ENCODE measurements at places on chromosomes 6 and 20. TPM values are rescaled to one million over a fixed set of nuclear protein-coding genes. Genes with fewer than 3 reads are reported as not detected.

The ABCF1 gene
- 62.5 TPM for total RNA-seq

The PTK7 gene
- total RNA-seq: 166 TPM

The EDN1 gene
- total RNA-seq: 1.3 TPM

The LY6G5B gene
- total RNA-seq: 3.4 TPM

The CST7 gene
- total RNA-seq: 0.37 TPM

The RNF8 gene
- 28.2 TPM for total RNA-seq

The ADAT2 gene
- total RNA-seq: 6.1 TPM

The E2F1 gene
- 24.3 TPM for total RNA-seq

The SASH1 gene
- 26.1 TPM for total RNA-seq

The RBL1 gene
- total RNA-seq: 12.9 TPM

The ULBP1 gene
- 0.12 TPM for total RNA-seq

The HLA-DPB1 gene
- total RNA-seq: 21.1 TPM

The CDKAL1 gene
- 23.1 TPM for total RNA-seq

The TREM1 gene
- 0.66 TPM for total RNA-seq

The LRRC1 gene
- 11.6 TPM for total RNA-seq

The GHRH gene
- not detected for total RNA-seq

The FHL5 gene
- total RNA-seq: not detected

The TGM2 gene
- total RNA-seq: 221 TPM

Measured in uterine smooth muscle cell (primary cell).